ENCODE measurements at places on chromosomes 5 and 9.

DNA sequence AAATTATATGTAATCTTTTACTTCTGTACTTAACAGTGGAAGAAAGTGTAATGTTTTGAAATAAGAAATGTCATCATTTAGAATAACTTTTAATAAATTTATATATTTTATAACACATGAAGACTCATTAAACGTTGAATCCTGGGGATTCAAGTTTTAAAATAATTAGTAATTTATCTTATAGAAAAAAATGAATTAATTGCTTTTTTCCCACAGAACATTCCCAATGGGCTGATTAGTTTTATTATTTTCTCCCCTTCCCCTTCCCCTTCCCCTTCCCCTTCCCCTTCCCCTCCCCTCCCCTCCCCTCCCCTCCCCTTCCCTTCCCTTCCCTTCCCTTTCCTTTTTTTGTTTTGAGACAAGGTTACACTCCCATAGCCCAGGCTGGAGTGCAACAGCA, 79.7 kb downstream of the MRPS30 start:
- no peak for DNase-seq

GRCh38 chr5:68424799-68425537, 209.4 kb downstream of the PIK3R1 start:
- no peak for DNase-seq

- DNase-seq, result peak; percentile 9
Measured at GRCh38 chr9:127451858-127452656, 747 bp downstream of the LRSAM1 start.

GRCh38 chr5:10661401-10661800, 97.5 kb downstream of the ANKRD33B start:
- DNase-seq, result no peak

- no peak for DNase-seq
Measured at GRCh38 chr9:90727488-90727887, 74.1 kb upstream of the SYK start.

GRCh38 chr5:158543539-158544387, 556.0 kb downstream of the EBF1 start:
- DNase-seq, result no peak

DNA sequence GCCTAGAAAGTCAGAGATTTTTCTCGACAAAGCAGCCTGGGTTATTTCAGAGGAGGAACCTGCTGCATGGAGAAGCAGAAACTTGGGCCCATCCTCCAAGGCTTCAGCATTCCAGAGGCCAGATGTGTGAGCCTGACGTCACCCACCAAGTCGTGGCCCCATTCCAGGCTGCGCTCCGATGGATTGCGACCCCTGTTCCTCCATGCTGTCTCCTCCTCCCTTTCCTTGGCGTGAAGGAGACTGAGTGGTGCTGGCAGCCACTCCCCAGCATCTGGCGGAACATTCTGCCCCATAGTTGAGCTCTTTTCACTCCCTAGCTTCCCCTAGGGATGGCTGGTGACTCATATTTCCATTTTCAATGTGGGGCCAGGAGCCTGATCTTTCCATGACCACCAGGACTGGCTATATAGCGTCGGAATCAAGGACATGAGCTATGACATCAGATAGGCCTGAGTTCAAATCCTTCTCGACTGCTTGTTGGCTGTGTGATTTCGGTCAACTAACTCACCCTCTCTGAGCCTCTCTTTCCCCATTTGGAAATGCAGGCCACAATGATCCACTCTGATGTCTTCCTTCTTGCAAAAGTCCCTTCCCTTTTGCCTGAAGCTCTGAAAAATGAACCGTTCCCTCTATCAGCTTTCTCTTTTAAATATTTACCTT, 24.5 kb upstream of the DUSP1 start:
- DNase-seq, result no peak

GRCh38 chr5:74007193-74007592, 381.2 kb downstream of the ARHGEF28 start:
- no peak for DNase-seq

DNA sequence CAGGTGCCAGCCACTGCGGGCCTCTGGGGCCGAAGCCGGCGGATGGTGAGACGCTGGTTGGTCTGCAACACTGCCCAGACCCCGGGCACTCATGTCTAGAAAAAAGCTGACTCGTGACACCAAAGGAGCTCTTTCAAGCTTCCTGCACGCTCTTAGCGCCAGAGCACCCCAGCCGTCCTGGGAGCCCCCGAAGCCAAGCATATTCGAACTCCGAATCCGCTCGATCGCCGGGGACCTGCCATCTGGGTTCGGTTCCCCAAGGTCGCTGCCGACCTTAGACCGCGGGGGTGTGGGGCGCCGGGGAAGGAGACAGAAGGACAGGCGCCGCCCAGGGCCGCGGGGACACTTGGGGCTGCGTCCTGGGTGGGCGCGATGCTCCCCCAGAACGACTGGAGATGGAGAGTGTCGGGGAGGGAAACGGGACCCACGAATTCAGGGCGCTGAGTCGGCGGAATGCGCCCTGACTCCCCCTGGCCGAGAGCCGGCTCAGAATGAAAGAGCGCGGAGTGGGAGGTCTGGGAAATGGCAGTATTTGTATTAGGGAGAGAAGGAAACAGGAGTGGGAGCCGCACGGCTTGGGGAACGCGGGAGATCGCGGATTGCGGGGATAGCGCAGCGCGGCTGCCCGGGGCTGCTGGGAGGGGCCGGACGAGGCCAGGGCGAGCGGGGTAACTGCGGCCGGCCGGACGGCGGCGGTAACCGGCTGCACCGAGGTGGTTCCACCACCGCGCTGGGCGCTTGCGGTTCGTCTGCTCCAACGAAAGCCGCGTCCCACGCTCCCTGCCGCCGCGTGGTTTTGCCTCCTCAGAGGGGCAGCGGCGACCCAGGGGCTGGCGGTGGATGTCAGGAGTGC, 20.1 kb upstream of the MARCHF6 start:
- no peak for DNase-seq

- peak; percentile 7 for DNase-seq
Measured at GRCh38 chr5:172640822-172641358, at the start of gene NEURL1B. Gene NEURL1B, plus strand, starts transcription at chr5:172641263. Its CDS starts 144 bp downstream, at chr5:172641407.

GRCh38 chr5:23284656-23285055, 222.8 kb upstream of the PRDM9 start:
- DNase-seq, result no peak

GRCh38 chr9:128771094-128771721, 519 bp downstream of the ZER1 start:
- DNase-seq, result peak; percentile 4

GRCh38 chr5:90747693-90748092, 189.1 kb downstream of the ADGRV1 start:
- DNase-seq, result no peak

- DNase-seq, result no peak
Measured at GRCh38 chr9:118023644-118024043, 319.4 kb downstream of the TLR4 start.

DNA sequence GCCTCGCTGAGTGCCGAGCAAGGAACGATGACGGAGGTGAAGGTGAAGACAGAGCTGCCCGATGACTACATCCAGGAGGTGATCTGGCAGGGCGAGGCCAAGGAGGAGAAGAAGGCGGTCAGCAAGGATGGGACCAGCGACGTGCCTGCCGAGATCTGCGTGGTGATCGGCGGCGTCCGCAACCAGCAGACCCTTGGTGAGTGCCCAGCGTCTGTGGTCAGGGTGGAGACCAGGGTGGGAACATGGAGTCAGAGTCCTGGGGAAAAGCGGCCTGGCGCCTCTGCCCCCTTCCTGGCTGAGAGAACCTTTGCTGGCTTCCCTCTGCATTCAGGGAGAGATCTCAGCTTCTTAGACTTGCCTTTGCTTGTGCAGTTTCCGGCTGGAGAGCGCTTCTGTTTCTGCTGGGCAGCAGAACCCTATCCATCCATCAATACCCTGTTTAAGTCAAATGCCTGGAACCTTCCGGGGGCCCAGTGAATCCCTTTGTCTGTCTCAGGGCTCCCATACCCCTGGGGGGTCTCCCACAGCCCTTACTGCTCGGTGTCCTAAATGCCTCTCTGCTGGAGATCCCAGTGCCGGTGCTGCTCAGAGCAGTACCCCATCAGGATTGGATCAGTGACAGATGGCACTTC, 89.6 kb downstream of the AMBP start:
- no peak for DNase-seq

DNA sequence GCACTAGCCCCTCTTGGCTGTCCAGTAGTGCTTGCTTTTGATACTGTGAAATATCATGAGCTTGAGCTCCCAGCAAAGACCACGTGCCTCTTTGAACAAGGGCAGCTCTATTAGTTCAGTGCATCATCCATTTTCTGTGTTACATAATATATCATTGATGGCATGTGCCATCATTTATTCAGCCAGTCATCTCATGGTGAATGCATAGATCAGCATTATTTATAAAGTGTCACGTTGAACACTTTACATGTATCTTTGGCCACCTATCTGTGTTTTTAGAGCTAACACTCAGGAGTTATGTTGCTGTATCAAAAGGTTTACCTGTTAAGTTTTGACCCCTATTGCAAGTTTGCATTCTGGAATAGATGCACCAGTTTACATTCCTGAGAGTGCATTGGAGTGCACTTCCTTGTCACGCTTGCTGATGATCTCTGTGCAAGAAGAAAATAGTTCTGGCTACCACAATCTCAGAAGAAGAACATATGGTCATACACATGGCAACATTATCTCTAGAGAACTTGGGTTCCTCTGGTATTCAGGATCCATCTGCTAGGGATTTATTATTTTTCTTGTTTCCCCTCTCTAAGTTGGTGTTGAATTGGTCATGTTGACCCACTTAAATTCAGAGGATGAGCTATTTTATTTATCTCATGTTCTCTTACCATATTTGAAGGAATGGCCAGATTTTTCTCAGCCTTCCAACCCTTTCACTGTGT, 120.9 kb downstream of the SH3GL2 start:
- no peak for DNase-seq

GRCh38 chr5:154884424-154884823, 26.0 kb downstream of the CNOT8 start:
- no peak for DNase-seq

DNA sequence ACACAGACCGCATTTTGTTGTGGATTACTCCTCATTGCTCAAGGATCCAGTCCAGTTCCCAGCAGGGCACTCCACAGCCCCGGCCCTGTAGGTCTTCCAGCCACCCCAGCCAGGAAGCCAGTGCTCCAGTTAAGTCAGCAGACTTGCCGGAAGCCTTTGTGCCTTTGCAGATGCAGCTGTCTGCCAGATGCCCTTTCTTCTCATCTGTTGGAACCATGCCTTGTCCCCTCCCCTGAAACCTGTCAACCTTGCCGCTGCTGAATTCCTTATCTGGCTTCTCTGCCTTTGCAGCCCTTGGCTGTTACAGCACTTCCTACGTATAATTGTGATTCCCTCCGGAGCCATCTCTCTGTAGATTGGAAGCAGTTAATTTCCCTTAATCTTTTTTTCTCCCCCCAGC, 28.4 kb downstream of the PSAT1 start:
- DNase-seq, result no peak

- DNase-seq, result no peak
Measured at GRCh38 chr9:125748446-125749099, 1.4 kb downstream of the PBX3 start.

DNA sequence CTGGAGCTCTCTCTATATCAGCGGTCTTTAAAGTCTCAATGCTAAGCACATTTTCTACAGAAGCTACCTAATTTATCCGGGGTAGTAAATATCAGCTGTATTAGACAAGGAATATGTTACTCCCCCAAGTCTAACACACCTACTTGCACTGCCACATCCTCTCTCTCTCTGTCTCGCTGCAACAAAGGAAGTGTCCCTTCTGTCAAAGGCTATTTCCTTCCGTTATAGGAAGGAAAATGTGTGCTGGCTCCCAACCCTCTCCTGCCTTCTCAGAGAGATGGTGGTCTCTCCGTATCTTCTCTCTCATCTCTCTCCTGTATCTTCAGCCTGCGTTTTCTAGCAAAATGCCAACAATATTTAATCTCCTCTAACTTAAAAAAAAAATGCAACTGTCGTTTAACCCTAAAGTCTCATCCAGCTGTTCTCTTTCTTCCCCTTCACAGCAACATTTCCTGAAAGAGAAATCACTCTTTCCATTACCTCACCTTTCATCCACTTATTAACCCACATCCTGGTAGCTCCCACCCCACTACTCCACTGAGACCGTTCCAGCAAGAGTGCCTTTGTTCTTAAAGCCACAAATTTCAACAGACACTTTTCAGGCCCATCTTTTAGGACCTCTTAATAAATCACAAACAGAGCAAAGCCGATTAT, 2.3 kb downstream of the TTF1 start:
- no peak for DNase-seq

DNA sequence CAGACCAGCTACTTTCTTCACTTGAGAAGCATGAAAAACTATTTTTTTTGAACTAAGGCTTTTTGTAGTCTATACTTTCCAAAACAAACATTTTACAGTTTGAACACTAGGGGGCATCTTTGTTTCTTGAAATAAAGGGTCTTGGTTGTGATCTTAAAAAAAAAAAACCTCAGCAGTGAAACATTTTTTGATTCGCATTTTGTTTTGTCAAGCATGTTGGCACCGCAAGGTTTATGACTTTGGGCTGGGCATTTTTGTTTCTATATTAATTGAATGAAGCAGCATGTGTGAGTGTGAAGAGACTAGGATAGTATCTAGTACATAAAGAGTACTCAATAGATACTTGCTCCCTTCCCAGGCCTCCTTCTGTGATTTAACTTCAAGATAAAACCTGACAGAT, 31.6 kb upstream of the ACOT12 start:
- no peak for DNase-seq

GRCh38 chr5:159048298-159048697, 51.4 kb downstream of the EBF1 start:
- no peak for DNase-seq

DNA sequence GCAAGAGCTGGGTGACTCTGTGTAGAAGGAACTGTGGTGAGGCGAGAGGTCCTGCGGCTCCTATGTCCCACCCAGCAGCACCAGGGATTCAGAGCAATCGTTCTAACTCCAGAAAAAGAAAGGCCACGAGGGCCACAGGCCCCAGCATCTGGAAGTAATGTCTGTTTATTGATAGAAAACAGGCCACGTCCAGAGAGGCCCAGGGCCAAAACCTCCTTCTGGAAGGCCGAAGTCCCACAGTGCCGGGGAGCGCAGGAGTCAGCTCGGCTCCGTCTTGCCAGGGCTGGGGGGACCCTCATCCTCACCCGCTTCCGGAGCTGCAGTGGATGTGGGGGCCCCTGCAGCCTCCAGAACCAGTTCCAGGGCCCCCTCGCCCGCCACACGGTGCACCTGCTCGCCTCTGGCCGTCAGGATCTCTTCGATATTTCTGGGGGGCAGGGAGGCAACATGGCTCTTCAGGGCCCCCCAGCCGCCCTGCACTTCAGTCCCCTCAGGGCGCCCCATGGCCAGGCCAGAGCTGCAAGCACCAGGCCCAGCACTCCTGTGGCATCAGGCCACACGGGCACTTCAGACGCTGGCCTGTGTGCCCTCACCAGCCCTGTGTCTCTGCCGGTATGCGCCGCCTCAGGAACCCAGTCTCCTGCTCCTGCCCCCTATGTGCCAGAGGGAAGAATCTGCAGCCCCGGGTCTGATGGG, 1.6 kb downstream of the DNLZ start:
- DNase-seq, result no peak

GRCh38 chr5:120624021-120624563, 160.0 kb downstream of the PRR16 start:
- DNase-seq, result no peak

DNA sequence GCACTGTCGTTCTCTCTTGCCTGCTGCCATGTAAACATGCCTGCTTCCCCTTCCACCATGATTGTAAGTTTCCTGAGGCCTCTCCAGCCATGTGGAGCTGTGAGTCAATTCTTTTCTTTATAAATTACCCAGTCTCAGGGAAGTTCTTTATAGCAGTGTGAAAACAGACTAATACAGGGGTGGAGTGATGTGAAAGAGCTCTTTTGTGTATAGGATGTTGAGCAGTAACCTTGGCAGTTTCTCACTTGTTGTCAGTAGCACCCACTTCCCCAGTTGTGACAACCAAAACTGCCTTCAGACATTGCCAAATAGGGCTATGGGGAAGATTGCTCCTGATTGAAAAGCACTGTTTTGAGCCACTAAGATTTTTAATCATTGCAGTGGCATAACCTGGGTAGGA, 552.2 kb upstream of the ZNF462 start:
- DNase-seq, result no peak
